ENCODE measurements at places on chromosomes 13 and 19.

DNA sequence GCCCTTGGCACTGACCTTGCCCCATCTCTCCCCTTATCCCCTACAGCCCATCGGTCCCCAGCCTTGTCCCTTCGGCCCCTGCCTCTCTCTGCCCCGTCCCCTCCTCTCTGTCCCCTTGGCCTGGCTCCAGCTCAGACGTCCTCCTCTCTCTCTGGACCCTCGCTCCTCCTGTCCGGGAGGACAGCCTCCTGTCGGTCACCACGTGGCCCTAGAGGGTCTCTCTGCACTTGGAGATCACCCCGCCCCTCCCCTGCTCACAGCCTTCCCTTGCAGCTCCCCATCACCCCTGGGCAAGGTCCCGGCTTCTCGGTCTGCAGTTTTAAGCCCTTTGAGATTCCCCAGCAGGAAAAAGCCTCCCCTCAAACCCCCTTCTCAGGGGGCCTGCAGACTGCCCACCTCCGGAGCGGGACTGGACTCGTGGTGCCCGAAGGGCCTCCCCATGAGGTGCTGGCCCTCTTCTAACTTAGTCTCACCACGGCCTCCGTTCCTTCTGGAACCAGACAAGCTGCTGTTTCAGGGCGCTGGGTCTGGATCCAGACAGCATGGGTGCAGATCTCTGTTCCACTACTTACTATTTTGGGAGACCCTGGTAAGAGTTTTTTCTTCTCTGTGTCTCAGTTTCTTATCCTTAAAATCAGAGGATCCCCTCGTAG, 3.3 kb upstream of the KLK15 start:
- DNase-seq, result no peak

DNA sequence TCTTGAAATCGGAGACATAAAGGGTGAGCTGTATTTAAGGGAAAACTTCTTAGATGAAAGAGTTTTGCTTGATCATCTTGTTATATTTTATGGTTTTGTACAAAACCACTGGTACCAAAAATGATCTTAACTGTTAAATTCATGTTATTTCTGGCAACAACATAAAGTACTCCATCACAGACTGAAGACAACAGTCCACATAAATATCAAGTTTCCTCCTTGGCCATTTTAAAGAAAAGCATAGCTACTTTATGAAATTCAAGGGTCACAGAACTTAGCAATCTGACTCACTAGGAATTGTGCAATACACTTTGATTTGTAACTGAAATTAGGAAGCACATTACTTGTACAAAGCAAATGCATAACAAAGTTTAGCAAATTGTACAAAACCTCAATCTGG, 66.3 kb downstream of the TBC1D4 start:
- DNase-seq, result no peak

- no peak for DNase-seq
These were observed 49.5 kb downstream of the KDM4B start for GRCh38 chr19:5018224-5019015.

GRCh38 chr19:6125571-6125989, 9.9 kb upstream of the ACSBG2 start:
- DNase-seq, result peak; percentile 69

DNA sequence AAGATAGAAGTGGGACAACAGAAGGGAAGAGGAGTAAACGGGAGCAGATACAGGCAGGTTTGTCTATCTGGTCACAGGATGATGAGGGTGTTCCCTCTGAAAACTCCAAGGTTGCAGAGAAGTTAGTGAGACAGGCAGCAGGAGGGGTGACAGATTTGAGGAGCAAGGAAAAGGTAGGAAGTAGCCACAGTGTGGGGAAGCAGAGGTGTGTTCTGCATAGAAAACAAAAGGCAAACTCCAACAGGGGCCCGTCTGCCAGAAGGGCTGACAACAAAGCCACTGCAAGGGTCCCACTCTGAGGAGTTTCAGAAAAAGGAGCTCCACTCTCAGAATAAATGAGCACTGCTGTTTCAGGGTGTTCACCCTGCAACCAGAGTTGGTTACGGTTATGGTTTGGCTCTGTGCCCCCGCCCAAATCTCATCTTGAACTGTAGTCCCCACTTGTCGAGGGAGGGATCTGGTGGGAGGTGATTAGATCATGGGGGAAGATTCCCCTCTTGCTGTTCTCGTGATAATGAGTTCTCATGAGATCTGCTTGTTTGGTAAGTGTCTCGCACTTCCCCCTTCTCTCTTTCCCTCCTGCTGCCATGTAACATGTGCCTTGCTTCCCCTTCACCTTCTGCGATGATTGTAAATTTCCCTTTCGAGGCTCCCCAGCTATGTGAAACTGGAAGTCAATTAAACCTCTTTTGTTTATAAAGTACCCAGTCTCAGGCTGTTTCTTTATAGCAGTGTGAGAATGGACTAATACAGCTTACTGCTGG, 32.1 kb downstream of the SMAD9 start:
- DNase-seq, result no peak

DNA sequence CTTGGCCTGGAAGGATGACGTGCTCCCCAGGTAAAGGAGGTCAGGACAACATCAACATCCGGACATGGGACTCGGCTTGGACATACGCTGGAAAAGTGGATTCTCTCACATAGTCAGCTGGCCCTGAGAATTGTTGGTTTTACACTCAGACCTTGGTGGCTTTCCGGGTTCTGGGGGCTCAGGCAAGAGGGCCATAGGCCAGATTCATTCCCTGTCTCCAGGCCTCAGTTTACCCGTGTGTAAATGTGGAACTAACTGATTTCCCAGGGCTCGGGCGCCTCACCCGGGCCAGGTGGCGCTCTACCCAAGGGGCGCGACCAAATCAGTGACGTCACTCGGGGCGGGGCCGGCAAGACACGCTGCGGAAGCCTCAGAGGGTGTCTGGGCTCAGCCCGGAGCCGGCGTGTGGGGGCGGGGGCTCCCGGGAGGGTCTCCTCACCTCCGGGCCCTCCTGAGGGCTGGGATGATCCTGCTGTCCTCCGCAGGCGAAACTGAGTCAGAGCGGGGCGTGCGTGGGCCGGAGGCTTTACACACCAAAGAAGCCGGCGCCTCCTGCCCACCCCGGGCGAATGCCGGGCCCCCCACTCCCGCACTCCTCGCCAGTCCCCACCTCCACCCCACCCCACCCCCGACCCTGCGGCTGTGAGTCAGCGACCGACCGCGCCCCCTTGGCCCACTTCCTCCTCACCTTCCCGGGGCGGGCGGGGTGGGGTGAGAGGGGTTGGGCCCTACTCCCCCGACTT, 862 bp upstream of the VASP start:
- peak; percentile 98 for DNase-seq

DNA sequence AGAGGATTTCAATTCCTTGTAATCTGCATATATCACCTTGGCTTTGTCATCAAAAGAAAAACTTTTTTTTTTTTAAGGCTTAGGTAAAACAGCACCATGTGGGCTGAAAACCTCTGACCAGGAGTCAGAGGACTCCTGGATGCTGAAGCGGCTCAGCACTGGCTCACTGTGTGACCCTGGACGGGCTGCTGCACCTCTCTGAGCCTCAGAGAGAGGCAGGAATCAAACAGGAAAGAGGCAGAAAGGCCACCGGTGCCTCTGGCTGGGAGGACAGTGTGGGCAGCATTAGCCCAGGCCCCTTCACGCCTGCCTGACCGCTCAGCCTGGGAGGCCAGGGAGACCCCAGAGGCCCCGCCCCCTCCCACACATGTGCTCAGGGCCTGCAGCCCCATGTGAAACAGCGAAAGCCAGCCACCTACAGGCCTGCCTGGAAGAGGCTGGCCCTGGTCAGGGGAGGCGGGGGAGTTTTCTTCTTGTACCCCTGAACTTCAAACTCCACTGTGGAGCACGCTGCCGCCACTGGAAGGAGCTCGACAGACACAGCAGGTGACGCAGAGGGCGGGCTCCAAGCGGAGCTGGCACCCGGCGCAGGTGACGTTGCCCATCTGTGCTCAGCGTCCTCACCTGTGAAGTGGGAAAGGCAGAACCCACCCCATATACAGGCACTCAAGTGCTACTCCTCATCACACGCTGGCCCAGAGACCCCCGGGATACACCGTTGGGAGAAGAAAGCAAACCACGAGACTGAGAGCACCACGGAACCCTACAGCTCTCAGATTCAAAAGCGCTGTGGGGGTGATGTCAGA, 39.7 kb downstream of the MLLT1 start:
- no peak for DNase-seq

DNA sequence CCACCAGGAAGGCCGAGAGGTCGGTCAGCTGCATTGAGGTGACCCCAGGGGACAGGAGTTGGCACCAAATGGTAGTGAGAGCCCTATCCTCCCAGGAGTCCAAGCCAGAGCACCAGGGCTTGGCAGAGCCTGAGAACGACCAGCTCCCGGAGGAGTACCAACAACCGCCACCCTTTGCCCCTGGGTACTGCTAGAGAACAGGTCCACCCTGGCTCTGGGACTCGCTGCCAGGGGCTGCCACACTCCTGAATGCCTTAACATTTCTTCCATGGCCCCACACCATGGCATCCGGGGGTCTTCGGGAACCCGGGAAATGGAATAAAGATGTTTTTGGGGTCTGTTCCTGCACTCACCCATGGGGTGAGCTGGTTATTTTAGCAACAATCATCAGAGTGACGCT, 14.1 kb downstream of the HSH2D start:
- no peak for DNase-seq

DNA sequence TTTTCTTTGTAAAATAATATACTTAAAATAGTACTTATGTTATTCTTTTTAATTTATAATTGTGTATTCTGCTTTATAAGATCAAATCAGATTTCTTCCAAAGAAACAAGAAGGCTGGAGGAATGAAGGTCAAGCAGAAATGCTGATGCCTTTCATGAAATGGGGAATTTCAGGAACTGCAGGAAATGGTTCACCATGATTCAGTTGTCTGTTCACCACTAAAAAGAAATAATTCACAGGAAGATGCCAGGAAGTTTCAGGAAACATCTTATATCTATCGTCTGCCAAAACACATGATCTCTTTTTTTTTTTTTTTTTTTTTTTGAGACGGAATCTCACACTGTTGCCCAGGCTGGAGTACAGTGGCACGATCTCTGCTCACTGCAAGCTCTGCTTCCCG, 15.7 kb upstream of the SCEL start:
- no peak for DNase-seq

GRCh38 chr19:2608602-2608922, 93.9 kb downstream of the GNG7 start:
- DNase-seq, result no peak

DNA sequence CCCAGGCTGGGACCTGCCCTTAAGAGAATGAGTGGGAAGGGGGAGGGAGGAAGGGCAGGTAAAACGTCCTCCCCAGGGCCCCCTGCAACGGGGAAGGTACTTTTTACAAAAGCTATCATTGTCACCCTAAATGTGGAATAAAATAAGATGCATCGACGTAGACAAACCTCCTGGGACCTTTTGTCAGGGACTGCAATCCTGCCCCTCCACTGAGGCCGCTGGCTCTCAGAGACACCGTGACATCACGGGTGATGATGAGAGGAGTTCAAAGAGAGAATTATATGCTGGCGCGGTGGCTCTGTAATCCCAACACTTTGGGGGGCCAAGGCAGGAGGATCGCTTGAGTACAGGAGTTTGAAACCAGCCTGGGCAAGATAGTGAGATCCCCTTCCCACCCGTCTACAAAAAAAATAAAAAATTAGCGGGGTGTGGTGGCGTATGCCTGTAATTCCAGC, 1.8 kb upstream of the MYBPC2 start:
- DNase-seq, result no peak

- no peak for DNase-seq
These were observed 116.2 kb downstream of the TBC1D4 start for GRCh38 chr13:75365724-75366173.

GRCh38 chr13:109209526-109209925, 576.9 kb downstream of the IRS2 start:
- DNase-seq, result no peak

- DNase-seq, result no peak
These were observed 352.6 kb downstream of the TBC1D4 start for GRCh38 chr13:75129331-75129730.

DNA sequence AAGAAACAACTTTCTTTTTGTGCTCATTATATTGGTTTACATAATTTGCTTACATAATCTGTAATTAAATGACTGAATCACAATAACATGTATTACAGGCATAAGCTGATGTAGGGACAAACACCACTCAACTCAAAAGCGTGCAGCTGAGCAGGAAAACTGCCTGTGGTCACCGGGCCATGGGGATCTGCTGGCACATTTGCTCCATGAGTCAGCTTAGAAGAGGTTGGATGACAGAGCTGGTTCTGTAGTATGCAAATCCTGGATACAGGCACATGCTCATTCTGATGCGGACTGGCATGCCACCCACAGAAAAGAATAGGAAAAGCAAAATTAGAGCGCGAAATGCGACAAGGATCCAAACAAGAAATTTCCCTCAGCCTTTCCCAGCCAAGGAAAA, 128.6 kb downstream of the USP12 start:
- no peak for DNase-seq

- DNase-seq, result no peak
These were observed 85.9 kb downstream of the MBNL2 start for GRCh38 chr13:97307882-97308624.

- no peak for DNase-seq
These were observed 6.8 kb downstream of the CYSLTR2 start for GRCh38 chr13:48660361-48661076.

DNA sequence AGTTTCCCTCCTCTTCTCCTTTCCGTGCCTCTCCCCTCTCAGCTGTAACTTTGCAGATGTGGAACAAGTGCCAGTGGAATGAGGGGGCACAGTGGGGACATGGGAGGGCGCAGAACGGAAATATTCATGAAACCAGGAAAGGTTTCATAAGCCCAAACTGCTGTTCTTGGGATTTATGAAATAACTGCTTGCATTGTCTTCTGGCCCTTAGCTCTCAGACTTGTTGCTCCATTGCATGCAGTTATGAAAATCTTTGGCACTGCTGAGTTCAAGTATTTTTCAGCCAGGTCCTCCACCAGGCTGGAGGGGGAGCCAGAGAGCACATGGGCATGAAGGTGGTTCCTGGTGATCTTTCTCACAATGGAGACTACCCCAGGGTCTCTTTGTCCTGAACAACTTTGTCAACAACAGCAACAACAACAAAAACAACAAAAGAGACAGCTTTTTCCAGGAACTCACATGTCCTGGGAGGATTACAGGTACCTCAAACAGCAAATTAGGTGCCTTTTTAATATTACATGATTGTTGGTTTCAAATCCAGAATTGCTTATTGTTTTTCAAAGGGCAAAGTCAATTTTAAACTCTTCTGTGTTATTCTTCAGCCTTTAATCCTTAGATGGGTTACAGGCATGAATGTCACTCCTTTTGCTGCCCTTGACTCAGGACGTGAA, 1.5 kb downstream of the RGCC start:
- DNase-seq, result peak; percentile 57

- no peak for DNase-seq
These were observed 429.3 kb downstream of the DIAPH3 start for GRCh38 chr13:59734393-59734792.

GRCh38 chr13:41075034-41075433, 13.7 kb downstream of the WBP4 start:
- no peak for DNase-seq

GRCh38 chr19:30208436-30209060, 163.6 kb upstream of the ZNF536 start:
- no peak for DNase-seq

Measured in colonic mucosa (tissue), 4 donors.